Esophagus muscularis mucosa (tissue), 4 donors: ENCODE measurements at places on chromosomes 2 and 18.

- no peak for DNase-seq
Observed at GRCh38 chr2:16862471-16862870, 196.8 kb upstream of the CYRIA start.

DNA sequence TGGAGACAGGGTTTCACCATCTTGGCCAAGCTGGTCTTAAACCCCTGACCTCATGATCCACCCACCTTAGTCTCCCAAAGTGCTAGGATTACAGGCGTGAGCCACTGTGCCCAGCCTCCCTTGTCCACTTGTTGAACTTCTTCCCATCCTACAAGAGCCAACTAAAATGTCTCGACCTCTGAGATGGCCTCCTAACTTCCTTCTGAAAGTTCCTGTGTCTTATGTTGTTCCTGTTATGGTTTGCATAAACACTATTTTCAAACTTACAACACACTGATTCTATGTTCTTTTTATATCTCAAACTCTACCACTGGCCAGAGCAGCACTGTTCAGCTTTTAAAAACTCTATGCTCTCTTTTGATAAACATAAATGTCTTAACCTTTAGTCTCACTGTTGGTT lies 63.3 kb upstream of the UGP2 start:
- no peak for DNase-seq

DNA sequence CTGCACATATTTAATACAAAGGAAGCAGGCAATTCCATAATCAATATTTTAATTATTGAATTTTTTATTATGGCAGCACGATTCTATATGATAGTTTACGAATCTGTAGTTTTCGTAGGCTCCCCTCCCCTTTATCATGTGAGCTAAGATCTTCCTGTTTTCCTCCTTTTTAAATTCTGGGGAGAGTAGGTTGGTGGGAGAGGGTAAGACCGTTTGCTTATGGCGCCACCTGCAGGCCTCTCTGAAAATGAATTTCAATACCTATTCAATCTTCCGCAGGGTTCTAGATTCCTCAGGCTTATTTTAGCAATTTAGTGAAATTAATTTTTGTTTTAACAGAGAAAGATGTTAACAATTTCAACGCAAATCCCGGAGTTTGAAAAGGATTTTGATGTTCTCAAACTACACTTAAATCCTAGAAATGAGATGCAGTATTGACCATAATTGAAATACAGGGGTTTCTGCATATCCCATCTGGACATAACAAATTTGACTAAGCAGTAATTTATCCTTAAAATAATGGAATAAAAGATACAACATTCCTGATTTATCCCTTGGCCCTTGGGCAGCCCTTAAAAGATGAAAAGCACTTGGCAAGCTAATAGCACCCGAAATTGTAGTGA lies 12.8 kb upstream of the GBX2 start:
- DNase-seq = no peak

DNA sequence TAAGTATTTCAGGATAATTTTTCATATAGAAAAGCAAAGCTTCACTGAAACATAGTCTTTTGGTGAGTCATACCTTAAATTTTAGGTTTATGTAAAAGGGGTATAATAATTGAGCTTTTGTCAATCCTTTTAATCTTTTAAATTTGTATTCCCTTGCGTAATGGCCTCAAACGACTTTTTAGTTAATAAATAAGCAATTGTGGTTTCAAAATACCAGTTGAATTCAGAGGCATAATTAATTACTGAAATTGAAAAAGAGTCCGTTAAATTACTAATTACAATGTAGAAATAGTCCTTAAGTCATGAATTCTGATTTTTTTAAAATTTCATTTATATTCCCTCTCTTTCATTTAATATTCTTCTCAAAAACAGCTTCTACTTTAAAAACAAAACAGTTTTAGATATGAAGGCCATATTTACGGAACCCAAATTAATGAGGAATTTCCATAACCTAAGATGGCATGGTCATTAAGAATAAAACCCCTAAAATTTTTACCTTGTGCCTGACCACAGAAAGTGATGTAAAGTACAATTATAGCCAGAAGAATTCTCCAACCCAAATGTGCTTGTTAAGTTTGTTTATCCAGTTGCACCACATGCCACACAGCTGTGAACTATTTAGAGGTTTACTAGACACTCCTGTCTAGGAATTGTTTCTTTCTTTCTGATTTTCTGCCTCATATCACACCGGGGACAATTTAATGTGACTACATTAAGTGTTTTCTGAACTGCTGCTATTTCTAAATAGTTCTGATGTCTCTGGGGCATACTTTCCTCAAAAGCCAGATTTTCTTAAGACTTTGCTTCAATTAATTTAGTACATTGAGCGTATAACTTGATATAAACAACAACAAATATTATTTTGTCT lies 60.7 kb upstream of the ITGA4 start:
- no peak for DNase-seq

- no peak for DNase-seq
Observed at GRCh38 chr2:36490749-36491148, 107.2 kb downstream of the FEZ2 start.

GRCh38 chr2:105834931-105835330 lies 90.2 kb downstream of the NCK2 start:
- DNase-seq = no peak

GRCh38 chr2:104090407-104090806 lies 763.5 kb upstream of the POU3F3 start:
- no peak for DNase-seq

DNA sequence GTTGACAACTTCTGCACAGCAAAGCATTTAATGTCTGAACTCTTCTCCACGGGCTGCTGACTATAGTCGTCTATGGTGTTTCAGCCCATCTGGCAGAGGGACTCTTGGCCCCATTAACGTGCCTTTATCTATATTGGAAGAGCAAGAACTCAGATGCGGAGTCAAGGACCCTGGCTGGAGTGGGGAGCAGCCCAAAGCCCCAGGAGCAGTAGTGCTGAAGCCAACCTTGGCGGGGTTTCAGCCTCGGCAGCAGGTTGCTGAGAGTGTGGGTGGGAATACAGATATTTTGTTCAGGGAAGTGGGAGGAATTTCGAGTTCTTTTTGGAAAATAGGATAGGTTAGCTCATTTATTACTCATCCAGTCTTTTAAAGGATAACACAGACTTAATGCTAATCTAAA lies 34.2 kb downstream of the TMEM17 start:
- no peak for DNase-seq

- DNase-seq = peak; percentile 57
Observed at GRCh38 chr2:234689911-234690379, 193.1 kb upstream of the ARL4C start.

- no peak for DNase-seq
Observed at GRCh38 chr2:169178364-169178763, 109.0 kb downstream of the DHRS9 start.

GRCh38 chr18:4096486-4096885 lies 358.6 kb downstream of the DLGAP1 start:
- no peak for DNase-seq

GRCh38 chr18:906416-907114 lies 1.9 kb downstream of the ADCYAP1 start:
- peak; percentile 24 for DNase-seq

GRCh38 chr18:65753520-65753919 lies 2.7 kb downstream of the CDH7 start:
- DNase-seq = no peak

- no peak for DNase-seq
Observed at GRCh38 chr2:171316220-171316619, 117.6 kb downstream of the METTL8 start.

DNA sequence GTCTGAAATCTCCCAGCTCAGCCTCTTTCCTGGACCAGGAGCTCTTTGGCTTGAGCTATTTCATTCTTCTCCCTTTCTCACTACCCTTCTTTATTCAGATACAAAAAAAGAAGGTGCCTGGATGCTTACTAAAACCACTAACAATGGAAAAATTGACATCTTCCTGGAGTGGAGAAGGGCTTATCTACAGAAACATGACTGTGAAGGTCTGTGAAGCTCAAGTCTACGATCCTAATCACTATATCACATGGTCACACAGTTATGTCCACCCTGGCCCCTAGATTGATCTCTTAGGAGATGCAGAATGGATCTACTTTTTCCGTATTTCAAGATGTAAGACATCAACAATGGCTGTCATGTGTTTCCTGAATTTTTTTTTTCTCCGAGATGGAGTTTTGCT lies 5.7 kb upstream of the KRCC1 start:
- no peak for DNase-seq

- no peak for DNase-seq
Observed at GRCh38 chr2:8486141-8486540, 195.7 kb upstream of the ID2 start.

DNA sequence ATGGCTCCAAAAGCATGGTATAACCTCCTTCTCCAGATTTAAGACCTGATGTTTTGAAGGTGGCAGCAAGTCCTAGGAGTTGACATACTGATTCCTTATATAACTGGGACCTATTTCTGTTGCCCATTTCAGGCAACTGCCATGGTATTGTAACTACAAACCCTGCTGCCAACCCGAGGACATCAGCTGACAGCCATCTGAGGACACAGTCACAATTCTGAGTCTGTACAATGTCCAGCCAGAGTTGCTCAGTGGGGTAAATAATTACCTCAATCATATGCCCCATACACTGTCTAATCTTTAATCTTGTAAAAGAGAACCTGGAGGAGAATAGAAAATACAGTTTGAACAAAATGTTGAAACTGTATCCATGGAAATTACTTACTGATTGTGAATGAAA lies 8.7 kb upstream of the GAREM2 start:
- no peak for DNase-seq

- DNase-seq = peak; percentile 66
Observed at GRCh38 chr2:106840818-106841217, 45.1 kb downstream of the ST6GAL2 start.

DNA sequence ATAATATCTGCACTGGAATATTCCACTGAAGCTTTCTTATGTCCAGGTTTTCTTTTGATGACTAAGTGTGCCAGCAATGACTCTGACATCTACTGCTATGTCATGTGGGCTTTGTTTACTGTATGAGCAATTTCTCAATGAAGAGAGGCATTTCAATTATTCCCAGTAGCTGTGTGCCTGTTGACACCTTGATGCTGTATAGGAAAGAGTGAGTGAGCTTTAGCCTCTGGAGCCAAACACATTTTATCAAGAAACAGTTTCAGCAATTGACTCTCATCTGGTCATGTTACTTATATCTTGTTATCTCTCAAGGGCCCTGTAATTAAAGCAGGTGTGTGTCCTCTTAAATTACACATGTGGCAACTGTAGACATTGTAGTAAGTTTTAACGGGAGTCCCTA lies 493.2 kb upstream of the FANCL start:
- no peak for DNase-seq

DNA sequence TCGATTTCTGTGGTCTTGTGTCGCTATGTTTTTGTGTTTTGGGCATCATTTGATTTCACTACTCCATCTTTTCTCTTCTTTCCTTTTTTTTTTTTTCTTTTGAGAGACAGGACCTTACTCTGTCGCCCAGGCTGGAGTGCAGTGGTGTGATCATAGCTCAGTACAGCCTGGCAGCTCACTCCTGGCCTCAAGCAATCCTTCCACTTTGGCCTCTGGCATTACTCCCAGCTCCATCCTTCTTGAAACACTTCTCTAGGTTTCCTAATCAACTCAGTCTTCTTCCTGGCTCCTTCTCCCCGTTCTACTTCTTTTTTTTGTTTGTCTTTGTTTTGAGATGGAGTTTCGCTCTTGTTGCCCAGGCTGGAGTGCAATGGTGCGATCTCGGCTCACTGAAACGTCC lies 26.5 kb downstream of the TCF23 start:
- no peak for DNase-seq

GRCh38 chr2:30645081-30645744 lies 162.0 kb downstream of the CAPN13 start:
- no peak for DNase-seq

DNA sequence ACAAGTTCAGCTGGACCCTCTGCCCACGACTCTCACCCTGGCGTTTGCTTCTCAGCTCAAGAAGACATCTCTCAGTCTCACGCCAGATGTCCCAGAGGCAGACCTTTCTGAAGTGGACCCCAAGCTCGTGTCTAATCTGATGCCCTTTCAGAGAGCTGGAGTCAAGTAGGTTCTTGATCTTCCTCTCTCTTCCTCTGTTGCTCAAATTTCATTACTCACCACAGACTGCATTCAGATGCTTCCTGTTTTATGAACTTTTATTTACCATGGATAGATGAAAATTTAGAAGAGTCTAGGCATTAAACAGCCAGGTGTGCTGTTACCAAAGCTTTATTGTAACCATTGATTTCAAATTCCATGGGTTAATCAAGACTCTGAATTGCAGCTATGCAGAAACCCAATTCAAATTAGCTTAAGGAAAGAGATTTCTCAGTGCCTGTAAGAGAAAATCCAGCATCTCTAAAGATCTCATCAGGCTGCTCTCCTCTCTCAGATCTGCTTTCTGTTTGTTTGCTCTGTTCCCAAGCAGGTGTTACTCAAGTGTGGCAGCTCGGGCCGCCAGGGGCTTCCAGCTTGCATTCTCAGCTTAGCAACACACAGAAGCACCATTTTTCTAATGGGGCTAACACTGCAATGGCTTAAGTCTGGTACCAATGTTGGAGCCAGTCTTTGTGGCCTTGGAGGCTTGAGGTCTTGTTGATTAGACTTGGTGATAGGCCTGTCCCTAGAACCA lies 16.5 kb downstream of the SMARCAL1 start:
- no peak for DNase-seq

DNA sequence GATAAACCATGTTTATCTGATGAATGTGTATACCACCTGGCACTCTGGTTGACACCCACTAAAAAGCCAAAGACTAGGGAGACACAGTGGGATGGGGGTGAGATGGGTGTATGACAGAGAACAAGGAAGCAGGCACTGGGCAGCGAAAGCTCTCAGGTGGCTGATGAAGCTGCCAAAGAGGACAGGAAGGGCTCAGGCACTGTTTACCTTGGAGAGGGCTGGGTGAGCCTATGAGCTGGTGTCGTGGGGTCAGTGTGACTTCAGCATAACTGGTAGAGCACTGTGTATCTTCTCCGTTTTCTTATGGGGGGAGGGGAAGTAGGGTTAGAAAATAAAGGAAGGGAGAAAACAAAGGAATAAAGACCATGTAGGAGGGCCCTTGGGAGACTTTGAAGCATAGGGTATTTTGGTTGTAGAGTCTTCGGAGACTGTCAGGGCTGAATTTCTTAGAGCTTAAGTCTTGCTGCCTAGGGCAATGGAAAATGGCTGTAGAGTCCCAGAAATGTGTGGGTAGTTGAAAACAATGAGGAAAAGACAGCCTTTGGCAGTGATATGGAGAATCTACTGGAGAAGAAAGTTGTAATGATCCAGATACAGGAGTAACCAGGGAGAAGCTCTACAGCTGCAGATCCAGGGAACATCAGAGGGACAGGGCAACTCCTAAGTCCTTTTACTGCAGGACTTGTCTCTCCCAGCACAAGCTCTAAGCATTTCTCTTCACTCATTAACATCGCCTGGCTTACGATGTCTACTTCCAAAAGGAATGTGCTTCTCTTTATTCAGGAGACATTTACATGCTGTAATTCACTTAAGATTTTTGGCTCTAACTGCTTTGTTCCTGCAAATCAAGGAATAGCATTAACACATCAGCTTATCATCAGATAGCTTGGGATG lies 120.0 kb downstream of the AQP4 start:
- peak; percentile 74 for DNase-seq

GRCh38 chr2:20430035-20430434 lies 16.8 kb upstream of the RHOB start:
- DNase-seq = no peak

GRCh38 chr2:227183657-227184367 lies 19.4 kb downstream of the COL4A3 start:
- DNase-seq = peak; percentile 86

- no peak for DNase-seq
Observed at GRCh38 chr2:173076581-173077345, 1.1 kb downstream of the MAP3K20 start.
